Testis (tissue), 5 donors: ENCODE measurements at places on chromosomes 2 and 18. TPM values are rescaled to one million over a fixed set of nuclear protein-coding genes. Genes with fewer than 3 reads are reported as not detected.
A peak's percentile ranks its signal among the peaks of the same experiment; 100 is the strongest.

GRCh38 chr2:54757500-54757899 lies 34.0 kb downstream of the EML6 start:
- H3K27me3 ChIP-seq: no peaks in the 10 kb centered on the region
- no peaks in the 10 kb centered on the region for H3K4me1 ChIP-seq
- no peaks in the 10 kb centered on the region for H3K36me3 ChIP-seq
- no peak overlapping the region for H3K27ac ChIP-seq
- H3K4me3 ChIP-seq: no peak overlapping the region
- DNase-seq: no peak

POTEC gene
- total RNA-seq: 70.2 TPM

TUBA4B gene
- not detected for total RNA-seq

- no peak overlapping the region for H3K4me3 ChIP-seq
- no peaks in the 10 kb centered on the region for H3K27me3 ChIP-seq
- H3K36me3 ChIP-seq: no peaks in the 10 kb centered on the region
Observed at GRCh38 chr2:43345391-43345813, 119.0 kb upstream of the ZFP36L2 start.

DNA sequence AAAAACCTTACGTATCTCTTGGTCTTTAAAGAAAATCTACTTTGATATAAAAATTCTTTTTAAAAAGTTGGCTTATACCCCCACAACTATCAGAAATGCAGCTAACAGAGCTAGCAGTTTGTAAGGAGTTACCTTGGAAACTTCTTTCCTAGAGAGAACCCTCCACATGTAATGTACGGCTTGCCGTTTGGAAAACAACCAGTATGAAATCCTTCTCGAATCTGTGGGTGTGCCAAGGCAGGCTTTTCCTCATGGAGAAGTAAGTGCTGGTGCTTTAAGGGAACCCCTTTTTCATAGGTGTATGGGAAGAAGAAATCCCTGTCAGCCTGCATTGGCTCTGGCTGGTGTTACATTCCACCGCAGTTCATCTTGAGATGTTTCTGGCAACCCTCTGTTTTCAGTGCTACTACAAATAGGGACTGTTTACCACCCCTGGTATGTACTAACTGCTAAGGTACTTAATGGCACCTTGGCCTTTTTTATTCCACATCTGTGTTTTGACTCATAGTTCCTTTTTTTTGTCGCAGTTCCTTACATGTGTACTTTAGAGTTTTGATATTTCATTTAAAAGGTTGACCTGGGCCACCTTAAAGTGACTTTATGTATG lies 248.4 kb downstream of the FHOD3 start:
- no peak for DNase-seq
- no peak overlapping the region for H3K4me3 ChIP-seq
- H3K4me1 ChIP-seq: no peaks in the 10 kb centered on the region
- no peaks in the 10 kb centered on the region for H3K27me3 ChIP-seq

DNA sequence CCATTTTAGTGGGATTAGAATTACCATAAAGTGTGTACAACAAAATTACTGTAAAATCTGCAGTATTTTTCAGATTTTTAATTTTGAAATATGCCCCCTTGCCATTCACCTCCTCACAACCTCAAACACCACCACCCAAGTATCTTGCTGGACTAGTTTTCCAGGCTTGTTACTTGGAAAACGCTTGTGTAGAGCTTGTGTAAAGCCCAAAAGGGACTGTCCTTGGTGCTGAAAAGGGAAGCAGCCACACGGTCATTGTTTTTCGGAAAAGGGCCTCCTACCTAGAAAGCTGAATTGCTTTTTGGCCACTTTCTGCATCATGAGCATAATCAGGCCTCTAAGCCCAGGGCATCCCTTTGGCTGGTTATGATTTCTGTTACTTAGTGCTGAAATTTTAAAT lies 563.4 kb downstream of the LRRTM4 start:
- H3K27ac ChIP-seq: no peak overlapping the region
- DNase-seq: no peak
- no peaks in the 10 kb centered on the region for H3K36me3 ChIP-seq
- no peaks in the 10 kb centered on the region for H3K4me1 ChIP-seq
- no peaks in the 10 kb centered on the region for H3K27me3 ChIP-seq

LYPD6 gene
- total RNA-seq: 6.8 TPM

DNA sequence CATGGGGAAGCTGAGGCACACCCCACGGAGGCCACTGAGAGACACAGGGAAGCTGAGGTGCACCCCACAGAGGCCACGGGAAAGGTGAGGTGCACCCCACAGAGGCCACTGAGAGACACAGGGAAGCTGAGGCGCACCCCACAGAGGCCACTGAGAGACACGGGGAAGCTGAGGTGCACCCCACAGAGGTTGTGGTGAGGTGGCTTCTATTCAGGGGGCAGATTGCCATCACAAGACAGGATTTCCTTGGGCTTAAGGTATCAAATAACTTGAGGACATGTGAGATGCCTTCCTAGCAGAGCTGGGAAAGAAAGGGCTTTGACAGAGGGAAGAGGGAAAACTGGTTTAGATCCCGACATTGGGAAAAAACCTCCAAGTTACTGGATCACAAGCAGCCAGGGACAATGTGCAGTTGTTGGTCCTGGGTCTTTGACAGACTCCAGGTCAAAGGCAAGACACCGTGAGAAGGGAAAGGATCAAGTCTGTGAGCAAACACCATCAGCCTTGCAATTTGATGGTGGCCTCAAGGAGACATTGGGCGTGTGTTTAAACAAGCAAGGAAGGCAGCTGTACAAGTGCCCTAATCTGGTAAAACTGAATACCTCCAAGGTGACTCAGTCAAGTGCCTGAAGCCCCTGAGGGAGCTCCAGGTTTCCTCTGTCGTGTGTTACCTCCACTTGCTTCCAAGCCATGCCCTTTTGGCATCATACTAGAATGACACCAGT lies 133.2 kb upstream of the EPAS1 start:
- H3K4me1 ChIP-seq: peaks cover 11% of the 10 kb centered on the region
- H3K27me3 ChIP-seq: no peaks in the 10 kb centered on the region
- H3K27ac ChIP-seq: no peak overlapping the region
- H3K4me3 ChIP-seq: no peak overlapping the region
- no peak for DNase-seq
- no peaks in the 10 kb centered on the region for H3K36me3 ChIP-seq

DNA sequence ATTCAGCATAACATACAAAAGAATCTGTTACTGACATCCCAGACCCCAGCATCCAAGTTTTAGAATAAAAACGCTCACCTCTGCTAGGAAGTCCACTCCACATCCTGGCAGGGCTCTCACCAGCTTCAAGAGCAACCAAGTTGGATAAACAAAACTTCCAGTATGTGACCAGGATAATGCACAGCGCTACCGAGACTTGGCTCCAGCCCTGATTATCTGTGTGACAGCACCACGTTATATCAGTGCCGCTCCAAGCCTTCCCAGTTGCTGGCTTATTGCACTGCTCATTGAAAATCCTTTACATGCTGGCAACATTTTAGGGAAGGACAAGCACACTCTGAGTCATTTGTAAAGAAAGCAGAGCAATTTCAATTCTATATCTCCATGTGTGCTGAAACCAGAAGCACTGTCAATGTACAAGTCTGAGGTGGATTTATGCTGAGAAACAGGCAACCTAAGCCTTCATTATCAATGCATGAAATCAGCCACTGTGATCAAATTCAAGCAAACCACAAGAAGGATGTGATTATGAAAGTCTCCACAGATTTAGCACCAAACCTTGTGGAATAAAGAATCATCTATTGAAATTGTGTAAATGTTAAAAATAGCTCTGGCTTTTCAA lies 115.7 kb downstream of the ZNF385B start:
- no peak overlapping the region for H3K4me3 ChIP-seq
- H3K4me1 ChIP-seq: no peaks in the 10 kb centered on the region
- no peak overlapping the region for H3K27ac ChIP-seq
- H3K27me3 ChIP-seq: no peaks in the 10 kb centered on the region
- H3K36me3 ChIP-seq: no peaks in the 10 kb centered on the region
- peak; percentile 16 for DNase-seq

GRCh38 chr2:161571051-161571429 lies 53.2 kb upstream of the SLC4A10 start:
- no peak overlapping the region for H3K27ac ChIP-seq
- DNase-seq: no peak
- no peaks in the 10 kb centered on the region for H3K27me3 ChIP-seq
- H3K4me1 ChIP-seq: no peaks in the 10 kb centered on the region
- no peak overlapping the region for H3K4me3 ChIP-seq
- H3K36me3 ChIP-seq: no peaks in the 10 kb centered on the region

TUBA4A gene
- total RNA-seq: 27.0 TPM

GRCh38 chr2:135238651-135239050 lies 186.6 kb downstream of the RAB3GAP1 start:
- H3K4me3 ChIP-seq: no peak overlapping the region
- no peaks in the 10 kb centered on the region for H3K36me3 ChIP-seq
- DNase-seq: no peak
- no peaks in the 10 kb centered on the region for H3K4me1 ChIP-seq
- no peaks in the 10 kb centered on the region for H3K27me3 ChIP-seq
- no peak overlapping the region for H3K27ac ChIP-seq

DTYMK gene
- total RNA-seq: 27.4 TPM

DNA sequence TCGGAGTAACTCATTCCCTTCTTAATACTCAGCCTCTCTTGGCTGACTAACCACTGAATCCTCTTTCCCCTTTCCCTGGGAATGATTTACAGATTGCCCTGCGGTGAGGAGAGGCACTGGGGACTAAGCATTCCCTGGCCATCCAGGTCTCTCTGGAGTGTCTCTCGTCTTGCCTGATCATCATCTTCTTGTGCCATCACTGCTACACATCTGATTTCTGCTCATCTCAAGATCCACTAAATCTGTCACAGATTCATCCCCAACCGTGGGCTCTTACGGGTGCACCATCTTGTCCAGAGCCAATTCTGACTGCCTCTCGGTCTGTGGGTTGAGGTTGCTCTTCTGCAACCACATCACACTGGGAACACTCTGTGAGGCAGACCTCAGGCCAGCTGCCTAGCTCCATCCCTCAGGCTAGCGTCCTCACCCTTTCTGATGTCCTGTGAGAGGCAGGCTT lies 12.0 kb downstream of the SFTPB start:
- H3K27ac ChIP-seq: peak overlapping the region; percentile 38
- H3K4me3 ChIP-seq: no peak overlapping the region
- no peak for DNase-seq
- H3K4me1 ChIP-seq: peaks cover 10% of the 10 kb centered on the region
- H3K27me3 ChIP-seq: no peaks in the 10 kb centered on the region

CGREF1 gene
- total RNA-seq: 6.6 TPM

IKZF2 gene
- 9.1 TPM for total RNA-seq

DNA sequence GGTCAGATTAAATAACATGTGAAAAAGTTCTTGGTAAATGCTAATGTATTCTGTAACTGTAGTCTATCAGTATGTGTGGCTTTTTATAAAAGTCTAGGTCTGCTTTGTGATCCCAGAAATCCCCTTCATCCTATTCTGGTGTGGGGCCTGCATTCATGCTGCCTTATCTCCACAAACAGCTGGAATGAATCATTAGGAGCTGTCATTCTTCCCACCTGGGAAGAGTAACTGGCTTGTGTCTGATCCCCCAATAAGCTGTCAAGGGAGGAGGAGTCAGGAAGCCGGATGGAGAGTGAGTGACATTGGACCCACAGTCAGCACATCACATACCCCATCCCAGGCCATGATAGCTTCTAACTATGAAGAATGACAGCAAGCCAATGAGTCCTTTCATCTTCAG lies 81.1 kb upstream of the EPHA4 start:
- H3K4me1 ChIP-seq: no peaks in the 10 kb centered on the region
- no peaks in the 10 kb centered on the region for H3K36me3 ChIP-seq
- H3K4me3 ChIP-seq: no peak overlapping the region
- H3K27ac ChIP-seq: no peak overlapping the region
- DNase-seq: no peak

DNA sequence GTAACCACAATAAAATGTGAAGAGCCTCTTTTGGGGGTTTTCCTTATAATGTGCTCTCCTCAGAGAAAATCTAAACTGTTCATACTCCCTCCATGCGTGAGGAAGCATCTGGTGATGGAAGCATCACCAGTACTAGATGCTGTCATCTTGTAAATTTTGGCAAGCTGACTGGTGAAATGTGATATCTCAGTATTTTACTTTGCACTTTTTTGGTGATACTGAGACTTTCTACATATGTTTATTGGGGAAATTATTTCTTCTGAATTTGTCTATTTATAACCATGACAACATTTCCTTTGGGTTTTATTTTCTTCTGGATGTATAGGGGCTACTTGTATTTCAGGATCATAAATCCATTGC lies 95.9 kb upstream of the DLGAP1 start:
- H3K4me3 ChIP-seq: no peak overlapping the region
- no peak for DNase-seq
- no peaks in the 10 kb centered on the region for H3K4me1 ChIP-seq
- H3K27me3 ChIP-seq: no peaks in the 10 kb centered on the region
- no peak overlapping the region for H3K27ac ChIP-seq

- H3K27me3 ChIP-seq: no peaks in the 10 kb centered on the region
- H3K36me3 ChIP-seq: no peaks in the 10 kb centered on the region
- no peak for DNase-seq
- no peak overlapping the region for H3K27ac ChIP-seq
Observed at GRCh38 chr2:26559556-26559955, 81.6 kb downstream of the CIB4 start.

DNA sequence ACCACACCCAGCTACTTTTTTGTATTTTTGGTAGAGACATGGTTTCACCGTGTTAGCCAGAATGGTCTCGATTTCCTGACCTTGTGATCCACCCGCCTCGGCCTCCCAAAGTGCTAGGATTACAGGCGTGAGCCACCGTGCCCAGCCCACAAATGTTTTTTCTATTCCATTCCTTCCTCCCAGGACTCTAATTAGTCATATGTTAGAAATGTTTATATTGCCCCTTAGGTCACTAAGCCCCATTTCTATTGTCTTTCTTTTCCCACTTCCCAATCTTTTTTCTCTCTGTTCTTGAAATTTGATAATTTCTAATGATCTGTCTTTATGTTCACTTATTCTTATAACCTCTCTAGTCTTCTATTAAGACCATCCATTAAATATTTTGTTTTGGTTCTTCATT lies 31.3 kb upstream of the CDCA7 start:
- H3K27ac ChIP-seq: no peak overlapping the region
- no peaks in the 10 kb centered on the region for H3K4me1 ChIP-seq
- no peaks in the 10 kb centered on the region for H3K36me3 ChIP-seq
- no peak for DNase-seq
- no peak overlapping the region for H3K4me3 ChIP-seq

DNA sequence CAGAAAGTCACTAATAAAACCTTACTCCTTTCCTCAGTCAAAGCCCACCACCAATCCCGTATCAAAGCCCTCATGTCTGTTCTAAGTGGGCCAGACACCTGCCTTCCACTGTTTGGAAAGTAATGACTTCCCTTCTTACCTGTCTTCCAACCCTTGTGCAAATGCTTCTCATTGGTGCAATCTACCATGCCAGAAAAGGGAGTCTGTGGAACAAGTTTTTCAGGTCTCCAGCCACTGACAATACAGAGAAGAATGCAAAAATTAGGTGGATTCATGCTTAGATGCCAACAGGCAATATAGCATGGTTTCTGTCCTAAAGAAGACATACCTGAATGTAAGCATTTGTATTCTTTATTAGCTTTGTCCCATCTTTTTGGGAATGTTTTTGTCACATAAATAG lies 1140.6 kb upstream of the LRRTM1 start:
- H3K27ac ChIP-seq: no peak overlapping the region
- H3K4me3 ChIP-seq: no peak overlapping the region
- no peaks in the 10 kb centered on the region for H3K4me1 ChIP-seq
- no peaks in the 10 kb centered on the region for H3K27me3 ChIP-seq

GRCh38 chr18:69648486-69648885 lies 247.8 kb downstream of the DOK6 start:
- no peak overlapping the region for H3K4me3 ChIP-seq
- DNase-seq: no peak
- no peaks in the 10 kb centered on the region for H3K4me1 ChIP-seq
- H3K27ac ChIP-seq: no peak overlapping the region

ZNF804A gene
- 0.50 TPM for total RNA-seq
